T-helper 1 cell treated with Interleukin-12 subunit alpha and Interleukin-12 subunit beta and Interleukin-4 antibody, amounts not matched to agents 30 ng/mL and 1 ng/mL, for 36 hours (primary cell): ENCODE measurements at places on chromosomes 2 and 18. TPM values are rescaled to one million over a fixed set of nuclear protein-coding genes. Genes with fewer than 3 reads are reported as not detected.

The SPAG16 gene
- total RNA-seq = 6.5 and 9.0 TPM in 2 replicates

The CCBE1 gene
- not detected in 2 replicates for total RNA-seq

The RAD51AP2 gene
- total RNA-seq = not detected in 2 replicates

The TLK1 gene
- total RNA-seq = 89.5 and 91.2 TPM in 2 replicates

The LGALSL gene
- total RNA-seq = 0.64 and 1.3 TPM in 2 replicates

The IL36G gene
- total RNA-seq = 0.29 TPM in 1 of 2 replicates, not detected in the other

The AQP12A gene
- not detected in 2 replicates for total RNA-seq

The PHOSPHO2 gene
- 2.1 and 3.0 TPM in 2 replicates for total RNA-seq
